CD4-positive, alpha-beta T cell treated with Interleukin-4 for 4 hours (primary cell): ENCODE measurements at places on chromosomes 7 and 10.

GRCh38 chr7:149430192-149430591 is 30.7 kb downstream of the ZNF777 start:
- DNase-seq: no peak

GRCh38 chr7:6530626-6531491 is 20.4 kb downstream of the GRID2IP start:
- peak; percentile 36 for DNase-seq

- DNase-seq: no peak
Measured at GRCh38 chr10:117926491-117926890, 120.2 kb downstream of the RAB11FIP2 start.

GRCh38 chr7:133576612-133577168 is 323.8 kb downstream of the EXOC4 start:
- DNase-seq: no peak

DNA sequence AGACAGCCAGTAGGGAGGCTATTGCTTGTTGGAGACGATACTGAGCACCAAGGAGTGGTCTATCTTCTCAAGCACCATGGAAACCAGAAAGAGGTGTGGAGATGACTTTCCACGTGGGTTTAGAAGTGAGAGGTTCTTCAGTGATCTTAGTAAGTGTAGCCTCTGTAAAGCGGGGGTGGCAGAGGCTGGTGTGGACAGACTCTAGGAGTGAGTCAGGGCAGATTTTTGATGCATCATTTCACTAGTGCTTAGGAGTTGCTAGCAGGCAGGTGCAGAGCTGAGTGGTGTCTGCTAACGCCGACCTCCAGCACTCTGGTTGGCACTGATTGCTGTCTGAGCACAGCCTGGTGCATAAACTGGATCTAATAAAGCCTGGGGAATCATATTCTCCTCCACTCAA is 78.4 kb upstream of the ADO start:
- DNase-seq: peak; percentile 24

GRCh38 chr7:28748933-28749584 is 209.1 kb downstream of the TRIL start:
- no peak for DNase-seq

- DNase-seq: peak; percentile 80
Measured at GRCh38 chr10:128211953-128212727, 85.9 kb upstream of the MKI67 start.

GRCh38 chr7:42227541-42227935 is 9.5 kb downstream of the GLI3 start:
- no peak for DNase-seq

GRCh38 chr7:33334349-33334748 is 205.0 kb downstream of the BBS9 start:
- DNase-seq: no peak

DNA sequence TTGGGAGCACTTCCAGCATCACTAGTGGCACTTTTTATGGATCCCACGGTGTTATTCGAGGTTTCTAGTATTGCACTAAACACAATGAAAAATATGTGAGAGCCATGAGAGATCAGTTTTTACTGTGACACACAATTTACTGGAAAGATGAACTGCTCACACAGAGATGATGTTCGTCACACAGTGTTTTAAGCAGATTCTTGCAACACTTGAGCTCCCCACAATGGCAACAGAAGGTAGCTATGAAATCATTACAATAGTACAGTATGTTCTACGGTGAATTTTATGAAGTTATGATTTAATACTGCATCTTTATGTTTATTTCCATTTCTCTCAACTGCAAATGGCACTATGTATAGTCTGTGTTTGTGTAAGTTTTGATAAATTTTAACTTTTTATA is 27.4 kb upstream of the ENTPD1 start:
- DNase-seq: no peak

GRCh38 chr7:111528331-111528730 is 34.0 kb downstream of the IMMP2L start:
- no peak for DNase-seq

- DNase-seq: no peak
Measured at GRCh38 chr10:123885406-123886170, 6.0 kb downstream of the CPXM2 start.

- DNase-seq: no peak
Measured at GRCh38 chr10:100894033-100894432, 18.7 kb upstream of the SLF2 start.

- DNase-seq: no peak
Measured at GRCh38 chr10:33483816-33484190, 149.3 kb upstream of the NRP1 start.

DNA sequence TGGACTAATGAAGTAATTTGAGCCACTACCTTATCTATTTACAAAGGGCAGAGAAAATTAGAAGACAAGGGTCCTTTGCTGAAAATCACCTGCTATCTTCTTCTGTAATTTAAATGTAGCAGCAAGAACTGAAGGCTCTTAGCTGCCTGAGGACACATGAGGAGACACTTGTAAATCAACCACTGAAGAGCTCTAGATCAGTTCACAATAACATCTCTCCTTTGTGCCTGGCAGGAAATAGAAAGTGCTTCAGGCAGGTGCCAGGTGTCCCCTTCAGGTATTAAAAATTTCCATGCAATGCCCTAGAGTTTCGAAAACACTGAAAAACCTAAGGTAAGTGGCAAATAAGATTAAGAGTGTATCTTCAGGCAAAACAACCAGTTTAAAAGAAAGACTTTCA is 474.6 kb downstream of the GRM8 start:
- no peak for DNase-seq

DNA sequence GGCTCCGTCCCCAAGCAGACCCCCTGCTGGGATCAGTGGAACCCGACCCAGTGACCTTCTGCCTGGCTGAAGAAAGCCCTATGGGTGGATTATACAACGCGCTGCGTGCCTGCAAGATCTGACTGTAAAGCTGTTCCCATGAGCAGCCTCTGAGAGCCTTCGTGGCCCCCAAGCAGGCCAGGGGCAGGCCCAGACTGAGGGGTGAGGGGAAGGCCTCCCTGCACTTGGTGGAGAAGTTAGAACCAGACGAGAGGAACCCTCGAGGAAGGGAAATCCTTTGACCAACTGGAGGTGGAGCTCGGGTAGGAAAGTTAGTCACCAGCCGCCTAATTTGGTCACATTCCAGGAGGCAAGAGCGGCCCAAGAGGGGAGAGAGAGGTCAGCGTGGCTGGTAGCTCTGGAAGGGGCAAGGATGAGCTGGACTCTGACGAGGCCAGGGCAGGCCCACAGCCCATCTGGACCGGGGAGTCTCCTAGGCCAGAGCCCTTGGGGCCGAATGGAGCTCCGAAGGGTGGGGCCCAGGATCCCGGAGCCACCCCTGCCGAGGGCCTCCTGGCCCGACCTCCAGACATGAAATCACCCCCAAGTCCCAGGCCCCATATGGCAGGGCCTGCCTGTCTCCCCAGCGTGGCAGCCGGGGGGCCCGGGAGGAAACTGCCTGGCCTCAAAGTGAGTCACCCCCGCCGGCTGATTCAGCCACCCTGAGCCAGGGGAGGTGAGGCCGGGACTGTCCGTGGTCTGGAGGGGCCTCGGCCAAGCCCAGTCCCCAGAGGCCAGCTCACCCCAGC is 23.3 kb upstream of the PDGFA start:
- DNase-seq: no peak

GRCh38 chr10:85610381-85611092 is 756.1 kb downstream of the GRID1 start:
- DNase-seq: no peak

DNA sequence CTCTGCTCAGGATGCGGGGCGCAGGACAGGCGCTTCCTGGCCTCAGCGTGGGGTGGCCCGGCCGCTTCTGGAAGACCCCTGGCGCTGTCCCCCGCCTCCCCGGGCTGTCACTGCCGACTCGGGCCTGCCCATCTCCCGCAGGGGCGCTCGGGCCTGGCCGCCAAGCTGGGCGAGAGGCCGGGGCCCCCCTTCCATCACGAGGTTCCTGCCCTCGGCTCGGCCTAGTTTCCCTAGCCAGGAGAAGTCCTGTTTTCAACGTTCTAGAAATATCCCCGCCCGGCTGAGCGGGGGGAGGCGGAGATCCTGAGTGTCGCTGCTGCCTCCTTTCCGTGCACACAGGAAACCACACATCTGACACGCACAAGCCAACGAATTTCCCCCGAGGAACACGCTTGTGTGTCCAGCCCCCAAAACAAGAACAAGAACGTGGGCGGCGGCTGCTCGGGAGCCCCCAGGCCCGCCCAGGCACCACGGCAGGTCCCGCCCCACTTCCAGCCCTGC is 33.7 kb downstream of the AP5Z1 start:
- no peak for DNase-seq

GRCh38 chr7:128000854-128001265 is 30.4 kb downstream of the LRRC4 start:
- DNase-seq: no peak

DNA sequence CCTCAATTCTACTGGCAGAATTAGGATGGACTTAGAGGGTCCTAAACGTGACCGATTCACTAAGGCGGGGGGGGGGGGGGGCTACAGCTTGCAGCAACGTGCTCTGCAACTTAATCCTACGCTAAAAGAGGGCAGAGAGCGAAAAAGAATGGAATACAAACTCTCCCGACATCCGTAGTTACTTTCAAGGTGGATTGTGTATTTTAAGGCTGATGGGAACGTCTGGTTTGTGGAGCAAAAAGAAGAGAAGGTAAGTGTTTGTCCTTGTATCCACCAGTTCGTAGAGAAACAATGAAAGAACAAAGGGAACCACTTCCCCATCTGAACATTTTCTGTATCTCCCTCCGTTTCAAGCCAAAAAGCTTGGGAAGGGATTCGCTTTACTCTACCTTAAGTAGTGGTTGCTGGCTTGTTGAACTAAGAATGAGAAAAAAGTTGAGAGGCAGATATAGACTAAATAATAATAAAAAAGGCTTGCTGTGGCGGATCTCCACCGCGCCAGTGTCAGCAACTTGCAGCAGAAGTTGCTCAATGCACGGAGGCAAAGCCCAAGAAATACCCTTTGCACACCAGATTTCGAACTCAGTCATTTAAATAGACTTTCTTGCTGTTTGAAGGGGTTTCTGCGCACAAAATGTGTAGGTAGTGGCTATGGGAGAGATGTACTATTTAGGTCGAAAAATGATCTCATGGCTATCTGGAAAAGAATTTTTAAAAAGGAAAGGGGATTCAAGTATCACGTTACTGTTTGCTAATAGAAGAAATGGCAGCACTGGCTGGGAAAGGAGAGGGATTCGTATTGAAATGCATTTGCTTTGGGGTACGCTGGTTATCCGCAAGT is 736 bp downstream of the SKIDA1 start:
- no peak for DNase-seq

DNA sequence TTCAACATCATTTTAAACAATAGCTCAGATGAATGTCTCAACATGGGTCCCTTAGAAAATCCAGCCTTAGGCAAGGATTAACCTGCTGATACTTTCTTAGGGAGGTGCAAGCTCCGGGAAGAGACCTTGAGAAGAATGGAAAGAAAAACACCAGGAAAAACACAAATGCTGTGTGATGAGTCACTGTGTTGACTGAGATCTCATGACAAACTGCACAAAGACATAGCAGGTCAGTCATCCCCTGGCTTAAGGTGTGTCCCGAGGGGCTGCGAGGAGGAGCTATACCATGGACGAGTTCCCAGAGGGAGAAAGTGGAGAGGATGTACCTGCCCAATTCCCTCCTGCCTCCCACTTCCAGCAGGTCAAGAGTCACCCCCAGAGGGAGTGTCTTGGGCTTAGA is 98.0 kb downstream of the TEX36 start:
- DNase-seq: no peak

DNA sequence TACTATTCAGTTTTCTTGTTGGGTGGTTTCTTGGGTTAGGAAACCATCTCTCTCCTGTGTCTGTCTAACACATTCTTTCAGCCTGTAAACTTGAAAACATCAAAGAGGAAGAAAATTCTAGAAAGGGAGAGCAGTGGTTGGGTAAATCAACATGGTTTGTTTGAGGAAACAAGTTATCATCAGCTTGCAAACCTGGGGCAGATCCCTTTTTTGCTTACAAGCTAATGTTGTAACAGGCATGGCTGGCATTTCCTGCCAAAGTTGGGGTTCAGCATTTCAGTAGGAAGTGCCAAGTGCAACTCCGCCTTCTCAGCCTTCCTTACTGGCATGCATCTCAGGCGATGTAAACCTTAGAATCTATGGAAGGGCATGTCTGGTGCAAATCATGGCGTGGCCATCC is 112.6 kb downstream of the EEPD1 start:
- DNase-seq: no peak

DNA sequence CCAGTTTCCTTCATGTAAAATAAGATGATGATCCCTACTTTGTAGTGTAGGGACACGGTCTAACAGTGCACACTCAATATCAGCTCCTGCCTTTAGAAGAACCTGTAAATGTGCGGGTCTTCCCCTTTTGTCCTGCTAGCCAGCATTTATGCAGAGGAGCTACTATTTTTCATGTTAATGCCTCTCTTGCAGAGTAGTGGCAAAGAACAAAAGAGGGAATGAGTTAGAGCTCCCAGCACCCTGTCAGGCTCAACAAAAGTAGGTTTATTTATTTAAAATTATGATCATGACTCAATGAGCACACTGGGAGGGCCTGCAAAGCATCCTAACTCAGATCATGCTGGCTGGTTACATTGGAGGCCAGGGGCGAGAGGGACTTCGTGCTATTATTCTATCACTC is 414.5 kb upstream of the COBL start:
- no peak for DNase-seq

DNA sequence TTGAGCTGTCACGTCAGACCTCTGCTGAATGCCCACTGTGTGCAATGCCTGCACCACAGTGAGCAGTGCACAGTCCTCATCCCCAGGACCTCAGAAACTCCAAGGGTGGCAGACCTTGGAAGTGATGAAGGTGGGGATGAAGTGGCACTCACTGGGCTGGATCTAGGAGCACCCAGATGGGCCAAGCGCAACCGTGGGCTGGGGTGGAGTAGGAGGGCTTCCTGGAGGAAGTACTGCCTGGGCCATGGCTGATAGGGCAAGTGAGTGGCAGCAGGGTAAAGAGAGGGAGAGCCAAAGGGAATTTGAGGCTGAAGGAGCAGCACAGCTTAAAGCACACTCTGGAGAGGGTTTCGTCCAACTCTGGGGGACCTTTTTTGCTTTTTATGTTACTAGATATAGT is 52.3 kb downstream of the RBM20 start:
- DNase-seq: no peak

- no peak for DNase-seq
Measured at GRCh38 chr7:140643416-140643815, 2.8 kb upstream of the DENND2A start.

GRCh38 chr7:94907811-94908322 is 473 bp downstream of the PPP1R9A start:
- DNase-seq: no peak

- DNase-seq: peak; percentile 16
Measured at GRCh38 chr7:65251851-65252620, 121.6 kb upstream of the ZNF92 start.
